ENCODE measurements at places on chromosomes 16 and 17.

DNA sequence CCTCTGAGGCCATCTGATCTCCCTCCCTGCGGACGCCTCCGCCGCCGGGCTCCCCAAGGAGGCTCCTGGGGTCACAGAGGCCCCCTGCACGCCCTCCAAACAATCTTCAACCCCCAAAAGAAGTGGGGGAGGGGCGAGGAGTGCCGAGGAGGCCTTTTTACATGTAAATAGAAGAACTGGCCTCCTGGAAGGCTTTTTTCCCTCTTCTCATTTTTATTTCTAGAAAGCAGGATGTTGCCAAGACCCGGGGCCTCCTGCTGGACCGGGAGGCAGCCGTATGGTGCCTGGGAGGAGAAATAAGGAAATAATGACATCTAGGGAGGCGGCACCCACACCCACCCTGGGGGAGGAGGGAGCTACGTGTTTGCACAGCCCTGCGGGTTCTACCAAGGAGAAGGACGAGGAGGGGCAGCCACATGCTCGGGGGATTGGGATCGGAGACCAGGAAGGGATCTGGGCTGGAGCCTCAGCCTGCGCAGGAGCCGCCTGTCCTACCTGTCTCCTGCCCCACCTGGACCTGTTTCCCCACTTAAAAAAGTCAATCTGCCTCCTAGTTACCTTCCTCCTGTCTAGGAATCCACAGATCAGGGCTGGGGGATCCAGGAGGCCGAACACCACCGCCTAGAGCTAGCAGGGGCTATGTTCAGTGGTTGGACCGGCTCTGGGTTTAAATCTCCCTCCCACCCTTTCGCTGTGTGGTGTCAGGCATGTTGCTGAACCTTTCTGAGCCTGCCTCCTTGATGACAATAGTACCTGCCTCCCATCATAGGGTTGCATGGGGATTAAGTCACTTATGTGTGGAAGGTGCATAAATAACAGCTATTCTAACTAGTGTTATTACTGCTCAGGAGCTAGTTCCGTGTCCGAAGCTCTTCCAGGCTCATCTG, 175.7 kb upstream of the GSE1 start:
- DNase-seq = no peak

DNA sequence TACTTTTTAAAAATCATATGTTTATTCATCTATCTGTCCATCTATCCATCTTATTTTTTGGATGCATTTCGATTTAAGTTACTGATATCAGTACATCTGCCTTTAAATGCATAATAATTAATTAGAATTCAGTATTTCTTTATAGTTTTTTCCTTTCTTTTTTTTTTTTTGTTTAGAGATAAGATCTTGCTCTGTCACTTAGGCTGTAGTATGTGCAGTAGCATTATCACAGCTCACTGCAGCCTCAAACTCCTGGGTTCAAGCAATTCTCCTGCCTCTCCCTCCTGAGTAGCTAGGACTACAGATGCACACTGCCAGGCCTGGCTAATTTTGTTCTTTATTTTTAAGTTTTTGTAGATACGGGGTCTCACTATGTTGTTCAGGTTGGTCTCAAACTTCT, 133.4 kb downstream of the SSH2 start:
- DNase-seq = no peak

DNA sequence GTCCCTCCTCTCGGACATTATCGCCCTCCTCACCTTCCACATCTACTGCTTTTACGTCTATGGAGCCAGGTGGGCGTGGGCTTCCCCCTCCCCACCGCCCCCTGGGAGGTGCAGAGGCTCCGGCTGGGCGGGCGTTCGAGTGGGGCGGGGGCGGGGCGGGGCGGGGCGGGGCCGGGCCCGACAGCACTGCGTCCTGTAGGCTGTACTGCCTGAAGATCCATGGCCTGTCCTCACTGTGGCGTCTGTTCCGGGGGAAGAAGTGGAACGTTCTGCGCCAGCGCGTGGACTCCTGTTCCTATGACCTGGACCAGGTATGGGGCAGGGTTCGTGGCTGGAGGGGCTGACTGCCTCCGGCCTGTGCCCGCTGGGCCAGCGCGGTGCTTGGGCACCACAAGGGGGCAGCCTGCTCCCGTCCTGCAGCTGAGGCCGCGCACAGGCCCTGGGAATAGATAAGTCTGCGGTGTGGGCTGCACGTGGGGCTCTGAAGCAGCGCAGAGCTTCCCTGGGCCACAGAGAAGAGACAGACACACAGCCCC, 9.2 kb downstream of the PIGQ start:
- no peak for DNase-seq

DNA sequence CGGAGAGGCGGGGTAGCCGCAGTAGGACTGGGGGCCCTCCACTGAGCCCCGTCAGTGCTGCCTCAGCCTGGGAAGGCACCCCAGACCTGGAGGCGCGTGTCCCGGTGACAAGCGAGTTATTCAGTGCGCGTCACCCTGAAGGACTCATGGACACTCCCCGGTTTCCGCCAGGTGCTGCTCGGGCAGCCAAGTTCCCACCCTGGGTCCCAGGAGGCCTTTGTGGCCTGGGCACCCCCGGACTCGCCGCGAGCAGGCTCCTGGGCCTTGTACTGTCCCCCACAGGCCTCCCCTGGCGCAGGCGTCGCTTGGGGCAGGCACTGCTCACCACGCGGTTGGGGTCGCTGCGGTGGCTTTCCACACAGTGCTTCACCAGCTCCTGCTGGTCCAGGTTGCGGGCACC, 7.6 kb downstream of the RNF166 start:
- no peak for DNase-seq

DNA sequence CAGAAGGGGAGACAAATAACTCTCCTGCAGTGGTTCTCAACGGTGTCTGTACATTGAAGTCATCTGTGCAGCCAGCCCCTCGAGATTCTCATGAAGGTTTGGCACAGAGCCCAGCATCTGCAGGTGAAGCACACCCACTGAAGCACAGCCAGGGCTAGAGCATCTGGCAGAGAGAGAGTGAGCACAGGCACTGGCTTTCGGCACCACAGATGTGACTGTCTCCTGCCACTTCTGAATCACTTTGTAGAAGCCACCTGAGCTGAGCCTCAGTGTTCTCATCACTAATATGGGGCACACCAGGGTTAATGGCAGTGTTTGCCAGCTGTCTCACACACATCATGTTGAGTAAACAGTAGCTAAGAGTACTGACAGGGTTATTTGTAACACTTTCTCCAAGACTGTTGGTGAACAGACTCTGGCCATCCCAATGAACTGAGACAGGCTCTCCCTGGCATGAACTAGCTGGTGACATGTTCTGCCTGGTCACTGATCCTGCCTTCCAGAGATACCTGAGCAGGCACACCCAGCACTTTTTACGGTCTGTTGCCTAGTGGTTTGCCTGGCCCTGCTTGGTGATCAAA, 10.9 kb downstream of the HSPB9 start:
- no peak for DNase-seq

GRCh38 chr16:35409503-35409902, 1950.1 kb downstream of the TP53TG3F start:
- DNase-seq = no peak

DNA sequence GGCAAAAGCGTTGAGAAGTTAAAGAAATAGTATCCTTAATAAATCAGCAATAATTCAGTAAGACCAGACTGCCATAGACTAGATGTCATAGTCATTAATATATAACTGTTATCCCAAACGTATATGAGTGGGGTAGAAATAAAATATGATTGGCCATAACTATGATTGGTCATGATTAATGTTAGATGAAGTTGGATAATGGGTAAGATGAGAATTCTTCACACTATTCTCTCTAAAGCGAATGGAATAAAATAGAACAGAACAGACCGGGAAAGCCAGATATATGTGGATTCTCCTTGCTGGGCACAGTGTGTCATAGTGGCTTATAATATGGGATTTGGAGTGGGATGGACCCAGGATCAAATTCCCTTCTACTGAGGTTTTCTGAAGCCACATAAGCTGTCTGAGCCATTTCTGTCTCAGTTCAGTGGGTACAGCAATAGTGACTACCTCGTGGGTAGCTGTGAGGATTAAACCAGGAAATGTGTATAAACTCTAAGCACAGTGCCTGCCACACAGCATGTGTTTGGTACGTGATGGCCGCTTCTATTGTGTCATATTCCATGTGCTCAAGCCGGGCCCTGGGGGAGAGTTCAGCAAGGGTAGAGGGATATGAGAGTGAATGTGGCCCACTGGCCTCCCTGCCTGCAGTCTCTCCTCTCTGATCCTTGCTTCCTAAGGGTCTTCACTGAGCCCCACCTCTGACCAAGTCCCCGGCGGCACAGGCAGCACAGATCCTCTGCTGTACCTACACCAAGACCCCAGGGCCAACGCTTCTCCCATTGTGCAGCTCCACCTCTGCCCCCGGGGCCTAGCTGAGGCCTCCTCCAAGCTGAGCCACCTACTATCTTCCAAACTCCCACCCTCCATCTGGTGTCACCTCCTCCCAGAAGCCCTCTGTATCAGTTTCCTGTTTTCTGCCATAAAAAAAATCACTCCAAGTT, 3.7 kb downstream of the CETP start:
- DNase-seq = no peak

GRCh38 chr17:68344701-68345136, 53.4 kb downstream of the ARSG start:
- no peak for DNase-seq

DNA sequence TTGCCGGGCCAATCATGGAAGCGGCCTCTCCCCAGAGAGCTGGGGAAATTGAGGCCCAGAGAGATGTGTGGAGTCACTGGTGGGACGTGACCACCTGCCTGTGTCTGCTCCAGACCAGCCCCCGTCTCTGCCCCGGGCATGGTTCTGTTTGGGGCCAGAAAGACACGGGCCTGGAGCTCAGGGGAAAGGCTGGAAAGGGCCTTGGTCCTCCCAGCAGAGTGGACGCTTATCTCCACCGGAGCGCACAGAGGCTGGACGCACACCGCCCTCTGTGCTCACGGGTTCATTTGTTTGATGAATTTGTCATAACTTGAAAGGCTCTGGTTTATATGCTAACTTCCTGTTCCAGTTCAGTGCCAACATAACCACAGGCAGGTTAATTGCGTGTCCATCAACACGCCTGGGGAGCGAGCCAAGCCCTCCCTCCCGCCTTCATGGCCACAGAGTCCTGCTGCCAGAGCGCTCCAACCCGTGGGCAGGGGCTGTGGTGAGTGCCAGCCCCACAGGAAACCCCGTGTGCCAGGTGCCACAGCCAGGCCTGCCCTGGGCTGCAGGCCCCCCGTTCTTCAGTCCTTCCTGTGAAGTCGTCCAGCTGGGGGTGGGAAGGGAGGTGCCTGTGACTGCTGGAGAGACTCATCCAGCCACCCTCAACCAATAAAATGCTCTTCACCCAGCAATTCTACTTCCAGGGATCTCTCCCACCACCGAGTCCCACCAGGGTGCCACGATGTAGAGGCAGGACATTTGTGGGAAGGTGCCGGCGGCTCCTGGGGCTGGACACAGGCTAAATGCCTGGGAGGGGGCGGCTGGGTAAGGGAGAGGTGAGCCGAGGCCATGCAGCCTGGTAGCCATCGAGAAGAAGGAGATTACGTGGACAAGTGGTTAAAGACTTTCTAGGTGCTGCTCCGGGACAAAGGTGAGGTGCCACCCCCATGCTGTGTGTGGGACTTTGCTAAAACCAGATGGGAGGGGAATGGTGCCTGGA, 29.4 kb upstream of the BAHCC1 start:
- DNase-seq = no peak

- DNase-seq = no peak
Observed at GRCh38 chr16:50444526-50444925, 75.7 kb upstream of the BRD7 start.

- DNase-seq = no peak
Observed at GRCh38 chr16:86391486-86391885, 118.8 kb upstream of the FOXF1 start.

DNA sequence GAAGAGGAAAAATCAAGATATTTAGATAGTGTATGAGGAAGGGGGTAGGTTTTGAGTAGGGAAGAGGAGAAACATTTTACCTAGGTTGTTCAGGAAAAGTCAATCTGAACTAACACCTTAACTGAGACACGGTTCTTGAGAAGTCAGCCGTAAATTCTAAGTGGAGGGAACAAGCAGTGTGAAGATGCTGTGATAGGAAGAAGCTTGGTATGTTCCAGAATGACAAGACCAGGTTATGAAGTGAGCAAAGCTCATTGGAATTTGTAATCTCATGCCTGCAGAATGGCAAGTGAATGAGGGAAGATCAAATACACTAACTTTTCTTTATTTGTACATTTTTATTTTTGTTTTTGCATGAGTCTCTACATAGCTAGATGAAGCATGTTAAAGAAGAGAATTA, 307.6 kb downstream of the ZFHX3 start:
- no peak for DNase-seq

DNA sequence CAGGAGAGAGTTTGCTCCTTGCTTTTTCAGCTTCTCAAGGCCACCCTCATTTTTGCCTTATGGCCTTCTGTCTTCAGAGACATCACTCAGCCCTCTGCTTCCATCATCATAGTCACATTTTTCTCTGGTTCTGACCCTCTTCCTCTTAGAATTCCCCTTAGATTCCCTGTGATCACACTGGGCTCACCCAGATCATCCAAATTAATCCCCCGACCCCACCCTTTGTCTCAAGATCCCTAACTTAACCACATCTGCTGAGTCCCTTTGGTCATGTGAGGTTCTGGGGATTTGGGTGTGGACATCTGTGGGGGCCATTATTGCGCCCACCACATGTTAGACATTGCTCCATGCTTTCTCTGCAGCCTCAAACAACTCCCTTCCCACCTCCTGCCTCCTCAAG, 323.4 kb downstream of the CPPED1 start:
- DNase-seq = no peak

- DNase-seq = no peak
Observed at GRCh38 chr16:12145918-12146317, 169.4 kb downstream of the SNX29 start.

DNA sequence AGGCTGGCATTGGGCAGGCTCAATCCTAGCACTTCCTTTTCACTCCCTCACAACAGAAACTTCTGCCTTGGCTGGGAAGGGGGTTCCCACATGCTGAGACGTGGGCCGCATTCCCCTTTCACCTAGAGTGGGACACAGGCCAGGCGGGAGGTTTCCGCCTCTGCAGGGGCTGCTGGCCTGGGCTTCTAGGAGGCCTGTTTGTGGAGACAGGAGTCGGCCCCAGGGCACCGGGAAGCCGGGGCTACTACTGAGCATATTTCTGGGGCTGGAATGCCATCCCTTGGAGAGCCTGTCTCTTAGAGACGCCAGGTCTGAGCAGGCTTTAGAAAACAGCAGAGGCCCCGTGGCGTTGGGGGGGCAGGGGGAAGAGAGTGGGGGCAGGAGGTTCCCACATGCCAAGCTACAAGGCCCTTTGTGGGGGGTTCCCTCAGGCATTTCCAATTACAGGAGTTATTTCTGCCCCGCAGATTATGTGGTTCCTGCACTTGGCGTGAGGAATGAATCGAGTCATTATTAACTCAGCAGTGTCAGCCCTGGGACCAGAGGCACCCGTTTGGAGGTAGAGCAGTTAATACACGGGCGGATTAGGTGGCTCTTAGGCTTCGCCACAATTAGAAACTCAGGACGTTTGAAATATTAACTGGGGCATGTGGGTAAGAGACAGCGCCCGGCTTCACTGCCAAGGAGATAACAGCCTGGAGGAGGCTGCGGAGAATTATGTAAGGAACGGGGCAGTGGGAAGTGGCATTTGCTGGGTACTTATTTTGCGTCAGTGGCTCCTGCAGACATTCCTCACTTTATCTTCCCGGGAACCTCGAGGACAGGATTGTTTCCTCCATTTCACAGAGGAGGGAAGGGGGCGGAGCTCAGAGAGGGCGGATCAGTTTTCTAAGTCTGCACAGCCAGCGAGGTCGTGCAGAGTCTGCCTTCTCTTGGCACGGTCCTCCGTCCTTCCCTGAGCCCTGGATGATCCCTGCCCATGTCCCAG, 162.5 kb downstream of the MAF start:
- no peak for DNase-seq

GRCh38 chr17:19716108-19717030, at the start of gene SLC47A2:
Gene SLC47A2, minus strand, starts transcription at chr17:19716584. Its CDS starts 29 bp downstream, at chr17:19716555.
- no peak for DNase-seq
